ENCODE measurements at places on chromosomes 2 and 18.

GRCh38 chr2:82224301-82224940 is 1919.9 kb upstream of the LRRTM1 start:
- DNase-seq: no peak

GRCh38 chr2:112924360-112924759 is 13.4 kb downstream of the IL37 start:
- no peak for DNase-seq

- DNase-seq: no peak
Measured at GRCh38 chr2:98637401-98638147, 29.2 kb downstream of the UNC50 start.

DNA sequence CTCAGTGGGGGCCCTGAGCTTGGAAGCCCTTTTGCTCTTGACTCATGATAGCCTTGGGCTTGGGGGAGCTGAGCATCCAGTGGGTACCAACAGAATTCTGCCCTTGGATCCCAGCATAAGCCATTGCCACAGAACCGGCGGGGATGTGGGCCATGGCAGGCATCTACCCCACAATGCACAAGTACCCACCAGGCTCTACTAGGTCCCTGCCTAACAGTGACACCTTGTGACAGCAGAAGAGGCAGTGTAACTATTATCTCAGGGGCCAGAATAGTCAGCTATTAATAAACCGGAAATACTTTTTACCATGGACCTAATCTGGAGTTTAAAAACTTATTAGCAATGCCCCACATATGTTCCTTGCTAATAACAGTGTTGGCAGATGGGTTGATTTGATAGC is 397.2 kb downstream of the TMEM182 start:
- no peak for DNase-seq

DNA sequence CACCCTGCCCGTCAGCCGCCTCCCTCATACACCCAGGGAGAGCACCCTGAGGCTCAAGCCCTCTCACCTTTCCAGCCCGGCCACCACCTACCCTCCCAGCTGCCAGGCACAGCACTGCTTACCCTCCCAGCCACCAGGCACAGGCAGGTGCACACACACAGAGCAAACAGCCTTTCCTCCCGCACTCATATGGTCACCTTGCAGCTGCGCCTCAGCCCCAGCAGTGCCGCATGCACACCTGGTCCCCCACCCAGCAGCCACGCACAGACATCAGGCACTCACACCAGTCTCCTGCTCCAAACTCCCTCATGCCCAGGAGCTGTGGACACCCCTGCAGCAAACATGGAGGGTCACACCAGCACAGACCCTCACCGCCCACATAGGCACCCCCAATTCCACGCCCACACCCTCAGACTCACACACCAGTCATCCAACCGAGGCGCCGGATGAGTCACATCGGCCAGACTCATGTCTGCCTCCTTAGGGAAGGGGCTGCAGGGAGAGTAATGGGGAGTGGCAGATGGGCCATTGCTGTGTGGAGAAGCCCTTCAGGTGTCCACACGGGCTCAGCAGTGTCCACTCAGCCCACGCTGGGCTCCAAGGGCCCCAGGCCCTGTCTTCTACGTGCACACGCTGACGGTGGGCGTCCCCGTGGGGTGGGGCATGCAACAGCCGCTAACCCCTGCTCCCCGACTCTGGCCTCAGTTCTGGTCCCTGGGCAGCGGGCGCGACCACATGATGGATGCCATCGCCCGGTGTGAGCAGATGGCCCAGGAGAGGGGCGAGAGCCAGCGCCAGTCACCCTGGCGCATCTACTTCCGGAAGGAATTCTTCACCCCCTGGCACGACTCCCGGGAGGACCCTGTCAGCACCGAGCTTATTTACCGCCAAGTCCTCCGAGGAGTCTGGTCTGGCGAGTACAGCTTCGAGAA is 22.3 kb upstream of the GPR17 start:
- no peak for DNase-seq

- DNase-seq: no peak
Measured at GRCh38 chr2:28493636-28494035, 2.2 kb upstream of the PLB1 start.

- no peak for DNase-seq
Measured at GRCh38 chr2:230131366-230131765, 62.6 kb upstream of the SLC16A14 start.

GRCh38 chr2:237213315-237214022 is 127.8 kb downstream of the COPS8 start:
- DNase-seq: no peak

Measured in stimulated activated CD8-positive, alpha-beta memory T cell treated with anti-CD3 and anti-CD28 coated beads, Interleukin-7, amount 100 ng/mL, for 1 hour (primary cell).